ENCODE measurements at places on chromosomes 5 and 9.

GRCh38 chr9:79312686-79313421 is 258.9 kb upstream of the TLE4 start:
- H3K4me3 ChIP-seq = no peak overlapping the region
- H3K4me1 ChIP-seq = no peaks in the 10 kb centered on the region
- H3K36me3 ChIP-seq = no peaks in the 10 kb centered on the region

DNA sequence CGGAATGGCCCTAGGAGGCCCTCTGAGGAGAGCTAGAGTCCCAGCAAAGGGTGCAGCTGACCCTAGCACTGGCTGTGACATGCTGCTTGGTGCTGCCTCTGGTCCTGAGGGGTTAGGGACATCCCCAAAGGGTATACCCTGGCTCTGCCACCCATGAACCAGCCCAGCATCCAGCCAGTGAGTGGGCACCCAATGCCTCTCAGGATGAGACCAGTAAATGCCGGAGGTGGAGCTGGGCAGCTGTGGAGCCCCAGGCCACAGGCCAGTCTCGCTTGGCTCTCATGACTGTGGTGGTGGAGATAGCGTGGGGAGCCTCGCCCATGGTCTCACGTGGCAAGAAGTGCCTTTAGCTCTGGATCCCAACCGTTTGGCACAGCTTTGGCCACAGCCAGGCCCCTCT is 3.7 kb upstream of the CEL start:
- H3K4me1 ChIP-seq = peaks cover 55% of the 10 kb centered on the region
- DNase-seq = no peak
- no peaks in the 10 kb centered on the region for H3K27me3 ChIP-seq

DNA sequence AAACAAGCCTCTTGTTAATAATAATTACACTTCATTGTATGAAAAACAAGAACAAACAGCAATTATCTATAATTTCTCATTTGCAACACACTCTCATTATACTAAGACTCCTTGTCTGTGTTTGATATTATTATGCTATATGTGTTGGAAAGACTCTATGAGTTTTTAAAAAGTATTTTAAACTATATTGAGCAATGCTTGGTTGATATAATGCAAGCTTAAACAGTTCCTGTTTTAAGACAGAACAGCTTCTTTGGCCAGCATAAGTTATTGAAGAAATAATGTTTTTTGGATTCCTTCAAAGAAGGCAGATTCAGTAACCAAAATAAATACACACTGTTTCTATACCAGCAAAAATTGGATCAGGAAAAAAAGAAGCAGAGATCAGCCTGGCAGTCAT is 871.4 kb downstream of the MAT2B start:
- no peaks in the 10 kb centered on the region for H3K4me1 ChIP-seq
- H3K27ac ChIP-seq = no peak overlapping the region
- no peaks in the 10 kb centered on the region for H3K36me3 ChIP-seq
- H3K27me3 ChIP-seq = no peaks in the 10 kb centered on the region
- DNase-seq = no peak
- no peak overlapping the region for H3K4me3 ChIP-seq

DNA sequence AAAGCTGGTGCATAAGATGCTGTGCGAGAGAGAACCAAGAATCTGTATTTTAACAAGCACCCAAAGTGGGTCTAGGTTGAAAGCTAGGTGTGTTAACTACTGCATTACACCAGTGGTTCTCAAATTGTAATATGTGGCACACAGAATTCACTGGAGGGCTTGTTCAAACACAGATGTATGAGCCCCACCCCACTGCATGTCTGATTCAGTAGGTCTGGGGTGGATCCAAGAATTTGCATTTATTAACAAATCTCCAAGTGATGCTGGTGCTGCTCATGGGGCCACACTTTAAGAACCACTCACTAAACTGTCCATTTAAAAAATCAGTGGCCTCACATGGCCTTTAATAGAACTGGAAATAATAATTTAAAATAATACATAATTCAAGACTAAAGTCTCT is 40.4 kb downstream of the LPAR1 start:
- H3K36me3 ChIP-seq = no peaks in the 10 kb centered on the region
- H3K27ac ChIP-seq = no peak overlapping the region
- no peak overlapping the region for H3K4me3 ChIP-seq
- no peaks in the 10 kb centered on the region for H3K4me1 ChIP-seq
- no peak for DNase-seq

- DNase-seq = no peak
- no peak overlapping the region for H3K4me3 ChIP-seq
- H3K36me3 ChIP-seq = no peaks in the 10 kb centered on the region
Measured at GRCh38 chr9:754150-754931, 87.2 kb upstream of the DMRT1 start.

DNA sequence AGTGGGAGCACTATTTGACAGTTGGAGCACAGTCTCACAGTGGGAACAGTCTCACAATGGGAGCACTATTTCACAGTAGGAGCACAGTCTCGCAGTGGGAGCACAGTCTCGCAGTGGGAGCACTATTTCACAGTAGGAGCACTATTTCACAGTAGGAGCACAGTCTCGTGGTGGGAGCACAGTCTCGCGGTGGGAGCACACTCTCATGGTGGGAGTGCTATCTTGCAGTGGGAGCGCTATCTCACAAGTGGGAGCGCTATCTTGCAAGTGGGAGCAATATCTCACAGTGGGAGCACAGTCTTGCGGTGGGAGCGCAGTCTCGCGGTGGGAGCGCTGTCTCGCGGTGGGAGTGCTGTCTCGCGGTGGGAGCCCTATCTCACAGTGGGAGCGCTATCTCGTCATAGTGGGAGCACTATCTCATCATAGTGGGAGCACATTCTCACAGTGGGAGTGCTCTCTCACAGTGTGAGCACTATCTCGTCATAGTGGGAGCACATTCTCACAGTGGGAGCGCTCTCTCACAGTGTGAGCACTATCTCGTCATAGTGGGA is 56.1 kb downstream of the MED10 start:
- H3K4me1 ChIP-seq = no peaks in the 10 kb centered on the region
- DNase-seq = no peak
- H3K4me3 ChIP-seq = no peak overlapping the region
- H3K27me3 ChIP-seq = no peaks in the 10 kb centered on the region

DNA sequence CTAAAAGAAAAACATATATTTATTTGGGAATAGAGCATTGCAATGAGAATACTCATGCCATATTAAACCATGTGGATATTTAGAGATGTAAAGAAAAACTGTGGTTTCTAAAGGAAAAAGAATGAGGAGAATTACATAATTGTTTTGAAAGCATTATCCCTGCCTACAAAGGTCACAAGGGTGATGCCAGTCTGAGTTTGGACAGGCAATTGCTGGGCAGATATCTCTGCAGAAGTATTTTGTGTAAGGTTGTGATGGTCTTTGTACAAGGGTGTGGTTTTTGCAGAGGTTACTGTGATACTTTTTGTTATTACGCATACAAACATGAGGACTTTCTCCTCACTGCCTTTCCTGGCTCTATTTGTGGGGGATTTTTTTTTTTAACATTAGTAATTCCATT is 2022.9 kb upstream of the CDH6 start:
- no peaks in the 10 kb centered on the region for H3K4me1 ChIP-seq
- no peak overlapping the region for H3K27ac ChIP-seq
- no peak overlapping the region for H3K4me3 ChIP-seq
- DNase-seq = no peak

- peaks cover 3% of the 10 kb centered on the region for H3K4me1 ChIP-seq
- peaks cover 14% of the 10 kb centered on the region for H3K27me3 ChIP-seq
- H3K4me3 ChIP-seq = no peak overlapping the region
- no peak for DNase-seq
- no peak overlapping the region for H3K27ac ChIP-seq
Measured at GRCh38 chr9:34744295-34745221, 34.6 kb upstream of the CCL21 start.

DNA sequence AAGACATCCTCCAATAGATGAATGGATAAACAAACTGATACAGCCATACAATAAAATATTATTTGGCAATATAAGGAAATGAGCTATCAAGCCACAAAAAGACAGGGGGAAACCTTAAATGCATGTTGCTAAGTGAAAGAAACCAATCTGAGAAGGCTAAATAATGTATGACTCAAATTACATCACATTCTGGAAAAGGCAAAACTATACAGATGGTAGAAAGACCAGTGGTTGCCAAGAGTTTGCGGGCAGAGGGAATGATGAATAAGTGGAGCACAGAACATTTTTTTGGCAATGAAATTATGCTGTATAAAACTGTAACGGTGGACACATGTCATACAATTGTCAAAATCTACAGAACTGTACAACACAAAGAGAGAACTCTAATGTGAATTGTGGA is 63.3 kb downstream of the CSF2 start:
- H3K27me3 ChIP-seq = peaks cover 33% of the 10 kb centered on the region
- H3K4me1 ChIP-seq = no peaks in the 10 kb centered on the region
- no peak overlapping the region for H3K4me3 ChIP-seq
- no peak for DNase-seq

GRCh38 chr9:35882996-35883395 is 12.8 kb upstream of the OR13J1 start:
- no peak for DNase-seq
- no peaks in the 10 kb centered on the region for H3K4me1 ChIP-seq
- H3K27ac ChIP-seq = no peak overlapping the region

DNA sequence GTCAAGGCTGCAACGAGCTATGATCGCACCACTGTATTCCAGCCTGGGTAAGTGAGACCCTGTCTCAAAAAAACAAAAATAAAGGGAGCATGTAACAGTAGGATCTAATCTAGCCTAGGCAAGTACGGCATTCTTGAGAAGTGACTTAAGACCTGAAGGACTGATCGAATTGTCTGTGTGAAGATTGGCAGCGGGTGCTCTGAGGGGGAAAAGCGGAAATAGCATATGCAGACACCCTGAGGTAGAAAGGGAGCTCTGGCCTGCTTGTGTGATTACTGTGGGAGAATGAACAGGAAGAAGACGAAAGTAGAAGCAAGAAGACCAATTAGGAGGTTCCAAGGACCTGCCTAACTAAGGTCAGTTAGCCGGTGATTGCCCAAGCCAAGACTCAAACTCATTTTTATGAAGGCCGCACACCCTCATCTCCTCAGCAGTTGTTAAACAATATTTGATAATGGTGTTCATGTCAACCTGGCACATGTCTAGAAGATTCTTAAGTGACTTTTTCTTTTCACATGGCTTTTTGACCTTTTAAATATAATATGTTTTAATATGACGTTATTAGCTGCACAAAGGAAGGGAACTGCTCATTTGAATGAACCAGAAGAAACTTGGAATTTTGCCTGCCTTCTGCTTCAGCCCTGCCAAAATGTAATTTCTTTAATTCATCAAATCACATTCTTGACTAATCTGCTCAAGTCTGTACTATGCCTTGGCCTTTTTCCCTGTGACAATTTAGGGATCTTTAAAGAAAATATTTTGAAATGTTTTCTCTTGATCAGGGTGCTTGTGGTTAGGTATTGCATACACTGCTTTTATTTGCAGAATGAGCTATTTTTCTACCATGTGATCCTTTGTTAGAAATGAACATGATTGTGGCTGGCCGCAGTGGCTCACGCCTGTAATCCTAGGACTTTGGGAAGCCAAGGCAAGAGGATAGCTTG is 289.2 kb upstream of the DMRT1 start:
- H3K27me3 ChIP-seq = no peaks in the 10 kb centered on the region
- H3K4me3 ChIP-seq = no peak overlapping the region
- H3K36me3 ChIP-seq = no peaks in the 10 kb centered on the region
- H3K4me1 ChIP-seq = peaks cover 7% of the 10 kb centered on the region
- DNase-seq = no peak

- peaks cover 69% of the 10 kb centered on the region for H3K4me1 ChIP-seq
- peaks cover 48% of the 10 kb centered on the region for H3K27me3 ChIP-seq
- H3K27ac ChIP-seq = peak overlapping the region; percentile 66
- peak overlapping the region; percentile 74 for H3K4me3 ChIP-seq
- H3K36me3 ChIP-seq = no peaks in the 10 kb centered on the region
Measured at GRCh38 chr5:181164076-181164952, 16.9 kb downstream of the OR2V2 start.

DNA sequence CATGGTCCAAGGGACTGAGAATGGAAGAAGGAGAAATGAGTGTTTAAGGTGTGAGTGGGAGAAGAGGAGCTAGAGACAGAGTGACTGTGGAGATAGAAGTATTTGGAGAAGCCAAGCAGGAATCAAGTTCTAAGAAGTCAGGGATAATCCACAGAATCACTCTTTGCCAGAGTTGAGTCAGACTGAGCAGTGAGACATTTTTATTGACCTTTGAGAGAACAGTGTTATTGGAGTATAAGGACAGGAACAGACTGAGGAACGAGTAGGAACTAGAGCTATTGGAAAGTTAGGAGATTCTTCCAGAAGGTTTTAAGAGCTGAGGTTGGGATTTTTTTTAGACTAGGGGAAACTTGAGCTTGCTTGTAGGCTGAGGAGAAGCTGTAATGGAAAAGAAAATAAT is 37.2 kb downstream of the RCL1 start:
- H3K27me3 ChIP-seq = no peaks in the 10 kb centered on the region
- peaks cover 33% of the 10 kb centered on the region for H3K4me1 ChIP-seq
- peaks cover 39% of the 10 kb centered on the region for H3K36me3 ChIP-seq
- H3K4me3 ChIP-seq = no peak overlapping the region
- no peak overlapping the region for H3K27ac ChIP-seq
- DNase-seq = no peak

DNA sequence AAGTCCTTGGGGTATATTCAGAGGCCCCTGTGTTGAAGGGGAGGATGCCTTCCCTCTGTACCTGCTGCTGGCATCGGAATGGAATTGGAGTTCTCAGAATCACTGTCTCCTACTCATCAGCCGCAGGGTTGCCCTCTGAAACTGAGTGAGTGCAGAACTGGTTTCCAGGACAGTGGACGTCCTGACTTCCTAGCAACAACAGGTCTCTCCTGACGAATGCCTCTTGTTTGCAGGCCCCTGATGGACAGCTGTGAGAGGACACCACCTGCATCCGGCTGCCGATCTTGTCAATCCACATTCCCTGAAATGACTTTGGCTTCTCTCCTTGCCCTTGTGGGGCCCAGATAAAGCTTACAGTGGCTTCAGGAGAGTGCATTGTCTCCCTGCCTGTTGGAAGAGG is 274.5 kb downstream of the NSG2 start:
- no peak for DNase-seq
- H3K27me3 ChIP-seq = peaks cover 37% of the 10 kb centered on the region
- H3K27ac ChIP-seq = no peak overlapping the region
- no peaks in the 10 kb centered on the region for H3K4me1 ChIP-seq
- no peaks in the 10 kb centered on the region for H3K36me3 ChIP-seq

DNA sequence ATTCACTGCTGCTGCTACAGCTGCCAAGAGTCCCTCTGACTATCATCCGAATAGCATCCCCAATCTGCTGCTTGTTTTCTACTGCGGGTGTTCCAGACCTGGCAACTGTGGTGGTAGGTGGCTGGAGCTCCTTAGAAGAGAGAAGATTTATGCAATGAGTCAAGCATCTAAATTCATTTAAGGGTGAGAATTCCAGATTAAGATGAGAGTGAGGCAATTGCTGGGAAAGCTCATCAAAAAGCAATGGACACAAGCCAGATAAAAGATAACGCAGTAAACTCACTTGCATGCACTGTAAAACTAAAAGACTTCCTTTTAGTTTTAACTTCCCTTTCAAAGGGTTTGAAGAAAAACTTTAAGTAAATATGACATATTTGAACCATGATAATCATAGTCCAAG is 3.9 kb downstream of the PLK2 start:
- no peak overlapping the region for H3K4me3 ChIP-seq
- DNase-seq = no peak
- H3K36me3 ChIP-seq = peaks cover 3% of the 10 kb centered on the region

Measured in activated naive CD4-positive, alpha-beta T cell treated with anti-CD3 and anti-CD28 coated beads for 36 hours (primary cell).